ENCODE measurements at places on chromosomes 16 and 17. TPM values are rescaled to one million over a fixed set of nuclear protein-coding genes. Genes with fewer than 3 reads are reported as not detected.

The CAPNS2 gene
- total RNA-seq: 0.33 TPM

The CLEC16A gene
- total RNA-seq: 19.3 TPM

GRCh38 chr16:30984669-30985400 is at the start of gene HSD3B7:
TSS of gene HSD3B7 (plus strand) at chr16:30985207. CDS start at chr16:30985659, 452 bp downstream.
- no peaks in the 10 kb centered on the region for H3K27me3 ChIP-seq
- H3K27ac ChIP-seq: no peak within 1 kb of the TSS
- DNase-seq: peak; percentile 100
- no peak within 1 kb of the TSS for H3K4me3 ChIP-seq

- no peak overlapping the region for H3K27ac ChIP-seq
- H3K36me3 ChIP-seq: no peaks in the 10 kb centered on the region
- H3K4me1 ChIP-seq: no peaks in the 10 kb centered on the region
- H3K27me3 ChIP-seq: no peaks in the 10 kb centered on the region
- no peak overlapping the region for H3K4me3 ChIP-seq
Measured at GRCh38 chr16:11159282-11159681, 96.7 kb downstream of the SOCS1 start.

DNA sequence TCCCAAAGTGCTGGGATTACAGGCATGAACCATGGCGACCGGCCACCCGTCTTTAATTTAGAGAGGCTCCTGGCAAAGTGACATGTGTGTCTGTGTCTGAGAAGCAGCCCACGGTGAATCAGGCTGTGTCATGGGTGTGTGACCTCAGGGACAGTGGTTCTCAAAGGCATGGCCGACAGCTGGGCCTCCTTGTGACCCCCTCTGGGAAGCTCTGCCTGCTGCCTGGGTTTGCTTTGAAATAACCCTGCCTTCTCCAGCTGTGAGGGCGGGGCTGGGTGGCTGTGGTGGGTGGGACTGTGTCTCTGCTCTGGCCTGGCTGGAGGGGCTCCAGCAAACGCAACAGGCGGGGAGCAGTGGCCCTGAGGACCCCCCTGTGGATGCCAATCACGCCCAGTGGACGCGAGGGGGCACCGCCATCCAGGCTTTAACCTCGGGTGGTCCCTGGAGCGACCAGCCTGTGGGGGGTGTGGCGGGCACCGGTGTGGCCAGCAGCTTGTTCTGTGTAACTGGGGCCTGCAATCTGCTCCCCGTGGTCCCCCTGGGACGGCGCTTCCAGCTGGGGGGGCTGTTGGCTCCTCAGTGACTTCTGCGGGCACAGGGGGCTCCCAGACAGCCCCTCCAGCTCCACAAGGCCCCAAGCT is 8.8 kb upstream of the APRT start:
- DNase-seq: no peak
- no peaks in the 10 kb centered on the region for H3K36me3 ChIP-seq
- no peak overlapping the region for H3K4me3 ChIP-seq
- no peaks in the 10 kb centered on the region for H3K27me3 ChIP-seq
- no peak overlapping the region for H3K27ac ChIP-seq
